ENCODE measurements at places on chromosomes 3 and 15.
A peak's percentile ranks its signal among the peaks of the same experiment; 100 is the strongest.

DNA sequence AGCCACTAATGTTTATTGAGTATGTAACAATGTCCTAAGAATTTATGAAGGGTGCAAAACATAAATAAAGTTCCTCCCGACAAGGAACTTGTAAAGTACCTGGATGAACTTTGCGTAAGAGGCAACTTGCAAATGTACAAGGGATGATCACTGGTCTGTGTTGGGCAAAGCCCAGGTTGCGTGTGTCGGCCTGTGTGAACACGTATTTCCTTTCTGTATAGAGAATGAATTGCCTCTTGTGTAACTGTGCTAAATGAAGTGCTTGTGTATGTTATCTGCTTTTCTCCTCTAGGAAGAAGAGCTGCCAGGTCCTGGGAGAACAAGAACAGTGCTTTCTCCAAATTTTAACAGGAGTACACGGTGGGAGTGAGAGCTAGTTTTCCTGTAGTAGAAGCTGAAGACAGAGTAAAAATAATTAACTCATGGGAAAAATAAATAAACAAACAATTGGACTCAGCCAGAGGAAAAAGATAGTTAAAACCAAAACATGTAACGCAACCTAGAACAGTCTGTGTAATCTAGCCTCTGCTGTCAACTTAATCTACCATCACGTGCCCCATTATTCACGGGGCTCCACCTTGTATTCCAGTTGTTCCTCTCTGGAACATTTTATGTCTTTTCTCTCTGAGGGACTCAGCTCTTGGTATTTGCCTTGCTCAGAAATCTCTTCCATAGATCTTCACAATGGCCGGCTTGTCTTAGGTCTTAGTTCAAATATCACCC is 83.7 kb upstream of the RASGRP1 start:
- no peak for DNase-seq

GRCh38 chr3:93961489-93961888 is 12.2 kb downstream of the PROS1 start:
- no peak for DNase-seq

DNA sequence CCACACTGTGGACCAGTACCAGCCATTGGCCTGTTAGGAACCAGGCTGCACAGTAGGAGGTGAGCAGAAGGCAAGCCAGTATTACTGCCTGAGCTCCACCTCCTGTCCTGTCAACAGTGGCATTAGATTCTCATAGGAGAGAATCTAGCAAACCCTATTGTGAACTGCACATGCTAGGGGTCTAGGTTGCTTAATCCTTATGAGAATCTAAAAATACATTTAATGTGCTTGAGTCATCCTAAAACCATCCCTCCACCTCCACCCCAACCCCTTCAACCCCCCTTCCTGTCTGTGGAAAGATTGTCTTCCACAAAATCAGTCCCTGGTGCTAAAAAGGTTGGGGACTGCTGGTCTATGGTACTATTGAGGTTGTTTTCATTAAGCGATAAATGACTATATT is 49.3 kb upstream of the KCNAB1 start:
- DNase-seq: no peak

GRCh38 chr3:40369716-40370115 is 17.3 kb upstream of the ENTPD3 start:
- DNase-seq: no peak

- no peak for DNase-seq
Observed at GRCh38 chr15:90181776-90182175, 19.4 kb upstream of the SEMA4B start.

GRCh38 chr15:27235681-27236080 is 264.7 kb downstream of the GABRG3 start:
- no peak for DNase-seq

GRCh38 chr15:85489773-85490493 is 109.5 kb downstream of the AKAP13 start:
- DNase-seq: no peak

DNA sequence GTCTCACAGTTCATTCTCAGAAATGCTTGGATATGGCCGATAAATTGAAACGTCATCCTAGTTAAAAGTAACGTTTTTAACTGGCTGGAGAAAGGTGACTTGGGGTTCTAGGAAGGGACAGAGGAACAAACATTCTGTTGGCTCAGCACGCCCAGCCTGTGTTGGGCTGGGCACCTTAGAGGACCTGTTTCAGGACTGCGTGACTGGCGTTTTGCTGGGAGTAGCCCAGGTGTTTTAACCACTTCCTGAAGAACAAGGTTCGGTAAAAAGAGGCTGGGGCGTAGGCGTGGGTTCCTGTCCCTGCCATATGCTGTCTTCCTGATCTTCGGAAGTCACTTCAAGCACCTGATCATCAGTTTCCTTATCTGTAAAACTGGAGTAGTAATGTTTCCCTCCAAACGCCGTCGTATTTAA is 1.1 kb upstream of the TLNRD1 start:
- peak; percentile 35 for DNase-seq
